HTR-8/SVneo (cell line): ENCODE measurements at places on chromosomes 12 and 14.

- no peak for DNase-seq
These were observed 16.5 kb downstream of the TMEM30B start for GRCh38 chr14:61264651-61265050.

DNA sequence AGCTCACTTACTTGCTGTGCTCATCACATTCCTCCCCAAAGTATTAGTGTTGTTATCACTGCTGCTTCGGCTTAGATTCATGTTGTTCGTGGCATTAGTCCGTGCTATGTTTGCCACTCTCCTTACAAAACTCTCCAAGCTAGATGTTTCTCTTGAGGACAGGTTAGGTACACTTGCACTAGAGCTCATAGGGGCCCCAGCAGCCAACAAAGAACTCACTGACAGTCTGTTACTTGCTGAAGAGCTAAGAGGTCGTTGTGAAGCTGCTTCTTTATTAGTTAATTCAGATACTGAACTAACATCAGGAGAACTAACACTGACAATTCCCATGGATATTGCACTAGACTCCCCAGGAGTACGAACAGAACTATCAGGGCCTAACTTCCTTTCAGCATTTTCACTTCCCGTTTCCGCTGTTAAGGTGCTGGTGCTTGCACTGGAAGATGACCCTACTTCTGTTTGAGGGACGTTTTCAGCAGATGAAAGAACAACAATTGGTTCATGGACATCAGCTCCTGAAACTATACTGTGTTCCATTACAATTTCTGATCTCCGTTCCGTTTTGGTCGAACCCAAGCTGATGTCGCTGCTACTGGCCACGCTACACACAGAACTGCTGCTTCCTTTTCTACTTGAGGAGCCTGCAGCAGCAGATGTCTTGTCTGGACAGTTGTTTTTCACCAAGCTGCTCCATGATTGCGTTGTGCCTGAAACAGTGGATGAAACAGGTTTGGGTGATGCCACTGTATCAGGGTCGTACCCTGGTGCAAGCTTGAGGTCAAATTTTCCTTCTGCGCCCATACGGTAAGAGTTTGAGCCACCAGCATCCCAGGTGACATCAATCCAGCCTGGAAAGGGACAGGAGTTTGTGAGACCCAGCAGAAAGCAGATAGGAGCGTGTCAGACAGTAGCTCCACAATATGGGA, 78.7 kb downstream of the HECTD1 start:
- DNase-seq: no peak

DNA sequence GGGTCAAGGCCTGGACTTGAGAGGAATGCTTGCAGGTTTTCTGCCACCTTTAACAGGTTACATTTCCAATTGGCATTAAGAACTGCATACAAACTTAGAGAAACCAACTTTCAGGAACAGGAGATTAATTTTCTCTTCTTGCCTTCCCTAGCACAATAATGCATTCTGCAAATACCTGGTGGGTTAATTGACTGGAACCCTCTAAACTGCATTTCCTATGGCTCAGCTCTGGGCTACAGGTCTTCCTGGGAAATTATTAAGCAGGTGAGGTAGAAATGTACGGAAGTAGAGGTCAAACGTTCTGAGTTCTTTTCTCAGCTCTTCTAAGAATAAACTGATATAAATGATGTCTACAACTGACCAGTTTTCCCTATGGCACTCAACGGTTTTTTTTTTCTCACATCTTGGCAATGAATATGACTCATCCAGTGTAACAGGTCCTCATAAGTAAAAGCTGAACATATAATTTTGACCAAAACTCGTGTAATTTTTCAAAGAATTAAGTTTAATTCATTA, 144.9 kb upstream of the PELI2 start:
- no peak for DNase-seq

DNA sequence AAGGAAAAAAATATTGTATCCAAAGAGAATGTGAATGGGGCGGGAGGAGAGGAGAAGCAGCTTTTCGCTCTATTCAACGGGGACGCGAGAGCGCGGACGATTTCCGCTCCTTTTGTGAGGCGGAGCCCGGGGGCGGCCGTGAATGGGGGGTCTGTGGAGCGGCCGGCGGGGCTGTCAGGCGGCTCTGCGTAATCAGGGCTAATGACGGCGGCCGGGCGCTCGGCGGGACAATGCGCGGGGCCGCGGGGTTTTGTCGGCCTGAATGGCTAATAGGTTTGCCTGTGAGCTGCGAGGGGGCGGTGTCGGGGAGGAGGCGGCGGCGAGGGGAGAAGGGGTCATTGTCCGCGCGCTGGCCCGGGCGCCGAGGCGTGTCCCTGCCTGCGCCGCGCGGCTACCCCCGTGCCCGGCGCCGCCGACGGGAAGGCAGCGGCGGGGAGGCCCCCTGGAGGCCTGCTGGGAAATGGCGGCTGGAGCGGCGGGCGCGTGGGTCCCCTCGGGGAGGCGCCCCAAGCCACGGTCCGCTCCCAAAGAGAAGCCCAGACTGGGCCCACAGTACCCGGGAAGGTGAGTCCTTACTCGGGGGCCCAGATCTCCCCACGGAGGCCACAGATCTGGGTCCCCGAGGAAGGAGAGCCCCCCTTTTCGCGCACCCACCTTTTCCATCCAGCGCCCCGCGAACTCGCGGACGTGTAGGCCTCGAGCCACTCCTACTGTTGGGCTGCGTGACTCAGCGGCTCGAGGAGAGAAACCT, 6.0 kb downstream of the SIX6 start:
- peak; percentile 69 for DNase-seq

DNA sequence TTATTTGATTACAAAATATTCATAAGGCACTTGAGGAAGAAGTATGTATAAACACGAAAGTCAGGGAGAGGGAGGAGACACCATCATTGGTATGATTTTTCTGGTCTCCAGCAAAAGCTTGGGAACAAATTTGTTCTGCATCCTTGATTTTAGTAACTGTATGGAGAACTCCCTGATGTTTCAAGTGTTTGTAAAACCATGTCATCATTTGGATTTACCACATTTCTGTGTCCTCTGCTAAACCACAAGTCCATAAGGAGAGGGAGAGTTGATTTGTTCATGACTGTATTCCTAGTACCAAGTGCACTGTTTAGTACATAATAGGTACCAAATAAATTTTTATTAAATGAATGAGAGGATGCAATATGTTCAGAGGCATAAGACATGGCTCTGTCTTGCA, 181.1 kb downstream of the BTG1 start:
- no peak for DNase-seq

GRCh38 chr12:125216756-125217155, 151.5 kb downstream of the AACS start:
- DNase-seq: no peak

DNA sequence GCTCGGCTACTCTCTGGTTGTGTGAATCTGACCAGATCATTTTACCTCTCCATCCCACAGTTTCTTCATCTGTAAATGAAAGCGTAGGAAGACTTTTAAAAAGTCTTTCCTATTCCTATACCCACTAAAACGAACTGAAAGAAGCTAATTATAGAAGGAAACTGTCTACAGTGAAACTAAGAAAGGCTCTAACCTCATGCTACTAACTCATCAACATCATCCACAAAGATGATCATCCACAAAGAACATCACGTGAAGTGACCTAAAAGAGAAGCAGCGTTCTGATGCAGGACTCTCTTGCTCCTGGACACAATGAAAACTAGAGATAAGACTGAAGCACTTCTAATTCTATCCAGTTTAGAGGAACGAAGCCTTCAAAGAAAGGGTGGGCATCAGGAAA, 58.5 kb upstream of the OSBPL8 start:
- no peak for DNase-seq

DNA sequence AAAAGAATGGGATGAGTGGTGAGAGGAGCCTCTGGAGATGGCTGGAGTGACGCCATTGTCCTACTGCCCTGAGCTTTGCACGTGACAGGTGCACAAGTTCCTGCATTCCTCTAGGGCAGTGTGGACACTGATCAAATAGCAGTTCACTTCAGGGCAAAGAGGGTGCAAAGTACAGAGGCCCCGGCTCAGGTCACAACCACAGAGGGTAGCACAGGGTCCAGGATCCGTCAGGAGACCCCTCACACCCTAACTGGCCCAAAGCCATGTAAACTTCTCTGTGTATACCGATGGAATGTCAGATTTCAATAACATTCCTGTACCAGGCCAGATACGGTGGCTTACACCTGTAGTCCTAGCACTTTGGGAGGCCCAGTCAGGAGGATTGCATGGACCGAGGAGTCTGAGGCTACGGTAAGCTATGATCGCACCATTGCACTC, 10.4 kb upstream of the FBLN5 start:
- DNase-seq: no peak

DNA sequence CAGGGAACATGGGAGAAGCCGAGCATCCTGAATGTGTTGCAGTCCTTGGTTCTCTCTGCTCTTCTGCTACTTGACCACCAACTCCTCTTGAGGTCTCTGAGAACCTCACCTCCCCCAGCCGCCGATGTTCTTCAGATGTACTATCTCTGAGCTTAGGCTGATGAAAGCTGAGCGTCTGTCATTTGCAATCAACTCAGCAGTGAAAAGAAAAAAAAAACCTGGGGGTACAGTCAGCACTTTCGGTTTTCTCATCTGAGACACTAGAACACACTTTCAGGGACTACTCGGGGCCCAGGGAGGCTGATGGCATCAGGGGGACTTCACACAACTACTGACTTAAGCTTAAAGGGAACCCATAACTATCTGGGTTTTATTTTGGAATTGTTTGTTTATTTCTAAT, 9.6 kb upstream of the FLVCR2 start:
- DNase-seq: no peak

GRCh38 chr14:50865391-50866076, 6.3 kb upstream of the ABHD12B start:
- no peak for DNase-seq

DNA sequence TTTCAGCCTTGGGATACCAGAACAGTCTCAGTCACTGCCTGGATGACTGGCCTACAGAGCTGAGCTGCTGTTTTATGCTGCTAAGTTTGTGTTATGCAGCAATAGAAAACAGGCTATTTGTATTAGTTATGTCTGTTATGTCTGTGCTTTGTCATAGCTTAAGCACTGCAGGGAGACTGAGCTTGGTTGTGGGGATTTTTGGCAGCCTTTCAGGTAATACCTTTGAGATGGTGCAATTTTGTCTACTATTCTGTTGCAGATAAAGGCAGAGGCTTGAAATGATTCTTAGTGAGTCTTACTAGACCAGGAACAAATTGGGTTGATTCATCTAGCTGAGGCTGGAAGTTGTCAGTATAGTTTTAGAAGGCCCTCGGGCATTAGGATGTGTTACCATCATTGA, 201.3 kb upstream of the RBM19 start:
- DNase-seq: no peak

DNA sequence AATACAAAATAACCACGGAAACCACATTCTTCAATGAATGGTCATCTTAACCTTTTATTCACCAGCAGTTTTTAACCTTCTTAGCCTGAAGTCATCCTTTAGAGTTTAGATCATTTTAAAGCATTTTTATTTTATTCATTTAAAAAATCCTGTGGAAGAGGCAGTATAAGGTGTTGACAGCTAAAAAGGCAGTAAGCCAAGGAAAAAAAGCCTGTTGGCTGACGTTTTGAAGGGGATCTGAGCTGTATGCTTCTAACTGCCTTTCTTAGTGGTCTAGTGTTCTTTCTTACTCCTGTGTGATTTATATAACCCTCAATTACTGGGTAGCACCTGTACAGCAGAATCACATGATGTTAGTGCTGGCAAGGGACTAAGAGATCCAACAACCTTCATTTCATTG, 438.3 kb upstream of the SEL1L start:
- DNase-seq: no peak

DNA sequence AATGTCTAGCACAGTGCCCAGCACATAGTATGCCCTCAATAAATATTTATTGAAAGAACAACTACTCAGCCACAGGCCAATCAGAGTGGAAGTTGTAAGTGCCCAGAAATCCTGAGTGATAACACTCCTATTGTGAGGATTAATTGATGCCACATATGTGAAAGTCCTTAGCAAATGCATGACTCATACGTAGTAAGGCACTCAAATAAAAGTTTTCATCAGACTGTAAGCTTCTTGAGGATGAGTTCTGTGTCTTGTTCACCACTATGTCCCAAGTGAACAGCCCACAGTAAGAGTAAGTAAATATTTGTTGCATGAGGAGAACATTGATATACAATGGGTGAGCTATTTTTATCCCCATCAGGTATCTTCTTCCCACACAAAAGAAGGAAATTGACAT, 24.7 kb upstream of the ANO6 start:
- DNase-seq: no peak

GRCh38 chr12:86349196-86349595, 93.0 kb upstream of the MGAT4C start:
- no peak for DNase-seq

- no peak for DNase-seq
These were observed 43.5 kb downstream of the CCDC177 start for GRCh38 chr14:69531135-69531534.
